Fibroblast of mammary gland (primary cell): ENCODE measurements at places on chromosomes 3 and 15.

DNA sequence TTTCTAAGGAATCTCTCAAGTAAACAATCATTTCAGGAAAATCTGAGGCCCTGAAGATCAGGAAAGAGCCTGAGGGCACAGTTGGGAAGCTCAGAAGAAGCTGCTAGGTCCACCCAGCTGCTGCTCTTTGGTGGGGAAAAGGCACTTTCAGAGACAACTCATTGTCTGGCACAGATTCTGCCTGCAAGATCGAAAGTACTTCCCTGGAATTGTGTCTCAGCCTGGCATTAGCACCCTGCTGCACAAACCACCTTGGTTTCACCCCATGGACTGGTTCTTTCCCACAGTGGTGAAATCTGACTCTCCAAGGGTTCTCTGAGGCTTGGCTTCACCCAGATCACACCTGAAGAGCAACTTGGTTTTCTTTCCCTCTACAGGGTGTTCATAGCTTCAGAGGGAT lies 18.7 kb downstream of the THRB start:
- DNase-seq = peak; percentile 38

DNA sequence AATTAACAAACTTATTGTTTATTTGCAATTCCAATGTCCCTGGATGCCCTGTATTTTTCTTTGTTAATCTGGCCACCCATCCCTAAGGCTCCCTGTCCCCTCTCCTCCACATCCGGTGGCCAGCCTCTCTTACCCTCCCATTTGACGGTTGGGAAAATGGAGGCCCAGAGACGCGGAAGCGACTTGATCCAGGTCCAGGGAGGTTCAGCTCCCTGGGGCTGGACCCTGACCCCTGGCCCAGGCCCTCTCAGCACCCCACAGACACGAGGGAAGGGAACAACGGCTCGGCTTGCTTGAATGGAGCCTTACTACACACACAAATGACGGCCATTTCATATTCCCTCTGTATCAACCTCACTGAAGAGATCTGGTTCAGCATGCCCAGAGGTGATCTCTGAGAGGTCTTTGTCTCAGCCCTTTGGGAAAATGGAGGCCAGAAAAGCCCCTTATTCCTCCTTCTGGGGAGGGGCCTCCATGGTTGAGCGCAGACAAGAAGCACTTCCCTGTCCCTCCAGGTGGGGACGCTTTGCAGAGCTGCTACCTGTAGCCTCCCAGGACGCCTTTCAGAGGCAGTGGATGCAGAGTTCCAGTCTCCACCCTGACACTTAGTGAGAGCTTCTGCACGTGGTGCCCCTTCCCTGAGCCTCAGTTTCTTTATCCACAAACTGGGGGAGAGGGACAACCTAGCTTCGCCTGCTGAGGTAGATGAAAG lies 82.1 kb downstream of the ATP2B2 start:
- DNase-seq = no peak

- no peak for DNase-seq
Observed at GRCh38 chr3:103308921-103309320, 874.1 kb downstream of the ZPLD1 start.

DNA sequence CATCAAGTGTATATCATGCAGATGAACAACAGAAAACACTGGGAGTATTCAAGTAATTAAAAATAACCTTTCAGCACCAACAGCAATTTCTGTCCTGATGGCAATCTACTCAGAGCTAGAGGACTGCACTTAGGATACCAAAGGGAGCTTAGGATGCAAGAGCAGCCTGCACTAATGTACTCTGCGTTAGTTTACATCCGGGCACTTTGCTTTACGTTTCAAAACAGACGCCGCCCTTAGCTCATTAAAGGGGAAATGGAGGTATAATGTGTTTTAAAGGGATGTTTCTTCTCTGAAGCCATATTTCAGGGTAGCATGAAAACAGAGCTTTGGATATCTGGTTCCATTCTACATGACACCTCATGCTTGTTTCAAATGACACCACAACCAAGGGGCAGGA lies 14.0 kb upstream of the B3GNT5 start:
- DNase-seq = no peak

DNA sequence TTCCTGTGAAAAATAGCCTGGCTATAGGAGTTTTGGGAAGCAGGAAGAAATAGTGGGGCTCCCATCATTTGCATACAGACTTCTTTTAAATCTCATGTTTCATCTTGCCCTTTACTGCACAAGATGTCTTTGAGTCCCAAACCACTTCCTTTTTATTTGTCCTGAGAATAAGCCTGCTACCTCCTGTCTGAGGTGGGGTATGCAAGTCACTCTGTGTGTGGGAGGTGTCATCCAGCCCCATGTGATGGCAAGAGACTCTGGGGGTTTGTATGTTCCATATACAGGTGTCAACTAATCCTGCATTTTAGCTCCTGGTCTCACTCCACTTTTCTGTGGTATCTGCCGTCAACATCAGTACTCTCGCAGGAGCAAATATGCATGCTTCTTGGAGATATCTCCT lies 102.0 kb downstream of the OTOL1 start:
- DNase-seq = no peak

DNA sequence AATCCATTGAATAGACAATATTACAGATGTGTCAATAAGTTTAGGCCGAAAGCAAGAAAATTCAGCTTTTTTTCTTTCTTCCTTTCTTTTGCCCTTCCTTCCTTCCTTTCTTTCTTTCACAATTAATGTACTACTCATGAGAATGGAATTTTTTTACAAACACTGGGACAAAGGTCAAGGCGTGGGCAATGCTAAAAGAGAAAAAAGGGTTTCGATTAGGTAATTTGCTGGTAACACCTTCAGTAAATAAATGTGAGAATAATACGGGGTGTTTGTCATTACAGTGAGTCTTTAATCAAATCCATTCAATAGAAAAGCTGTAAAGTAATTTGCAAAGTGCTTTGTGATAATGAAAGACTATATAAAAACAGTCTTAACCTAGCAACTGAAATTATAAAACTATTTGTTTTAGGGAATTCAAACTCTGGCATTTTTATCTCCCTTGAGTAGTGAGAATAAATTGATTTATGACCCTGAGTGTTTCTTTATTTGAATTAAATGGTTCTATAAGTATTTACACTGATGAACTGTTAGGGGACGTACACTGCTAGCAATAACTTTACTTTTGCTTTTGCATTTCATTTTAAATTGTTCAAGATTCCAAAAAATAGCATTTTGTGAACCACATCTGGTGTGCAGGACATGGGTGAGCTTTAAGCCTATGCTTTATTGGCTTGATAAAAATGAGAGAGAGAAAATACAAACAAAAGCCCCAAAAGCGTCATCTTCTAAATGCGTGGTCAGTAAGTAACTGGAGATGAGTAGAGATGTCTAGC lies 104.2 kb upstream of the THRB start:
- peak; percentile 59 for DNase-seq

- DNase-seq = no peak
Observed at GRCh38 chr15:78291698-78292097, 7.7 kb downstream of the SKIC8 start.

DNA sequence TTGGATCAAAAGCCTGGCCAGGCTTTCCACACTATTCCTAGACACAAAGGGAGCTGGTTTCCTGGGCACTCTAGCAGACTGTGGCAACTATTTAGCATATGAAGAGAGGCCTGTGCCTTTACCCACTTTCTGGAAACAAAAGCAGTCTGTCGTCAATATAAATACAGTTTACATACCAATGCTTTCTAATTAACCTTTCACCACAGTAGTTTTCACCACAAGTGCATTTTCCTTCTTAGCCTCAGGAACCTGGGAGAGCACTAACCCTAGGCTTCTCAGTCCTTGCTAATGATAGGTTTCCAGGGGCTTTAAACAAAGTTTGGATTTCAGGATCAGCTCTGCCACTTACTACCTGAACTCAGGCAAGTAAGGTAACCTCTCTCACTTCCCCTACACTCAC lies 499.1 kb downstream of the MAGI1 start:
- no peak for DNase-seq

GRCh38 chr3:346186-346585 lies 149.6 kb downstream of the CHL1 start:
- DNase-seq = peak; percentile 10

- DNase-seq = peak; percentile 84
Observed at GRCh38 chr3:134917631-134918030, 122.6 kb downstream of the EPHB1 start.

DNA sequence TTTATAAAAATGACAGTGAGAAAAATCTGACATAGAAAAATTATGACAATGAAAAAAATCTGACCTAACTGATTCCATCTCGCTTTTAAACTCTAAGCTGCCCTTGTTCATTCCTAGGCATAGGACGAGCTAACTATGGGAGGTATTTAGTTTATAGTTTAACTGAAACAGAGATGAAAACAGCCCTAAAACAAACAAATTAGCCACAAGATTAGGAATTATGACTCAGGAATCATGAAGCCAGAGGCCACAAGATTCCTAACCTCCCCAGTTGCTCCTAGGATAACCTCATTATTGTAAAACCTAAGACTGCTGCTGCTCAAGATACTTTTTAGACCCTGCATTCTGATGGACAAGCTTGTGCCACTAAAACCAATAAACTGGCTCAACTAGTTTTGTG lies 122.7 kb upstream of the MNS1 start:
- DNase-seq = peak; percentile 6

DNA sequence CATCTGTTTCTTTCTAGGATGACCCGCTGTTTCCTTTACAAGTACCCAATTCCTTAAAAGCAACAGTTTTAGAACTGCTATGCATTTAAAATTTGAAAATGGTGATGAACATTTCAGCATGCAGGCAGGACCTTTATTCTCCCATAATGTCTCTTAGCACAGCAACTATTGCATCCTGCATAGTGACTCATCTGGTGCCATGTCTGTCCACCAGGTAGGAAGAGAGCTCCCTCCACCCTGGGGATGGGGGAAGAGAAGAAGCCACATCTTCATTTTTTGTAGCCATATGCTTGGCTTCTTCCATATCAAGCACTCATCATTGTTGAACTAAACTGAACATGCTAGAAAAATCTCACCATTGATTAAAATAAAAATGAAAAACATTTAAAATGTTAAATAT lies 9.9 kb downstream of the GPR15 start:
- no peak for DNase-seq

- DNase-seq = no peak
Observed at GRCh38 chr3:38599886-38600285, 49.6 kb downstream of the SCN5A start.

- DNase-seq = no peak
Observed at GRCh38 chr15:64634027-64634426, 141.4 kb downstream of the RBPMS2 start.

GRCh38 chr3:45606003-45606402 lies 11.5 kb downstream of the LIMD1 start:
- no peak for DNase-seq

DNA sequence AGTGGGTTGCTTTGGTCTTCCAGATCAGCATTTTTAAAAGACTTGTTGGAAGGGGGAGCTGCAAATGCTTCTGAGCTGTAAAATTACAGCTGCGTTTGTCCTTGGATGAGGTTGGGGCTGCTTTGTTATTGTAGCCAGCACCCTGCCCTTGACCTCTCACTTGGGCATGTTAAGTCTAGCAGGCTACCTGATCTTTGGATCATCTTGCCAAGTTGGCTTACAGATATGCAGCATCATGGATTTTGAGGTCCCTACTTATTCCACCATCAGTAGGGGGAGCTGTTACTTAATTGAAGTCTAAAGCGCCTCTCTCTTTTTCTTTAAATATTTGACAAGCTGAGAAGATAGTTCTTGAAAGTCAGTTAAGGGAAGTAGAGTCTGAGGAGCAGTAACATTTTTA lies 793.0 kb downstream of the MCTP2 start:
- DNase-seq = peak; percentile 57

GRCh38 chr15:52328680-52329079 lies 33.1 kb upstream of the MYO5C start:
- DNase-seq = no peak

DNA sequence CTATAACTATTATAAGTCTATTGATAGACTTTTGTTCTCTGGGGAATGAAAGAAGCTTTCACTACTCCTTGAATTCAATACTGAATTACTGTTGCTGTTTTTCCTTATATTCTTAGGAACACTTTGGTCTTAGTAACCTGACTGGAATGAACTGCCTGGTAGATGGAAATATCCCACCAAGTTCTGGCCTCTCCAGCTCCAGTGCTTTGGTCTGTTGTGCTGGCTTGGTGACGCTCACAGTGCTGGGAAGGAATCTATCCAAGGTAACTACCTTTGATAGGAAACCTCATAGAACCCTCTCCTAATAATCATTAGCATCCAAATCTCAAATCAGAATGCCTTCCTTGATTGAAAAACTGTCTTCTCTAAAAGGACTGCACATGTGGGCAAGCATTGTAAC lies 69.1 kb downstream of the GALK2 start:
- no peak for DNase-seq

DNA sequence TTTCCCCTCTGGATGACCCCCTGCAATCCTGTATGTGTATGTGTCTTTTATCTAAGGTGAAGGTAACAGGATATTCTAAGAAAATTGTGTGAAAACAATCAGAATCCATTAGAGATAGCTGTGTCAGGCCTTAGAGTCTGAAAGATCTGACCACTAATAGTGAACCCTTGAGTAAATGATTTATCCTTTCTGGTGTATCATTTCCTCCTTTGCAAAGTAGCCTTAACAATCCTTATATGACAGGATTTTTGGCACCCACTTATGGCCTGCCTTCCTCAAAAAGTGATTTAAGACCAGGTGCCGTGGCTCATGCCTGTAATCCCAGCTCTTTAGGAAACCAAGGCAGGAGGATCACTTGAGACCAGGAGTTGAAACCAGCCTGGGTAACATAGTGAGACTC lies 110.2 kb downstream of the RBPMS2 start:
- DNase-seq = no peak
